ENCODE measurements at places on chromosomes 7 and 10. TPM values are rescaled to one million over a fixed set of nuclear protein-coding genes. Genes with fewer than 3 reads are reported as not detected.

GRCh38 chr10:101781655-101781983 lies 1.6 kb downstream of the NPM3 start:
- DNase-seq, result no peak

DNA sequence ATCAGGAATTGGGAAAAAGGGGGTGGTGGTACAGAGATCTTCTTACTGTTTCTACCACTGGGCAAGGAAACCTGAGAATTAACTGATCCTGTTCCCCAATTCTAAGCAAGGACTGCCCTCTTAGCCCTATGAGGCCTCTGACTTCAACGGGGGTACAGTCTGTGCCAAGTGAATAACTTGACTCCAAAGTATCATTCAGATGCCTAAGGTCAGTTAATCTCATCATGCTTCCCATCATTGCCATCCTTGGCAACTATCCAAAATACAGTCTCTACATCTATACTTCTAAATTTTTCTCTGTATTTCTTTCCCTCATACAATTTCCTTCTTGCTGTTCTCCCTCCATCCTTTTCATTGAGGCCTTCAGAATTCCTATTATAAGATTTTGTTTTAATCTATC lies 10.5 kb downstream of the PPP3CB start:
- DNase-seq, result no peak

DNA sequence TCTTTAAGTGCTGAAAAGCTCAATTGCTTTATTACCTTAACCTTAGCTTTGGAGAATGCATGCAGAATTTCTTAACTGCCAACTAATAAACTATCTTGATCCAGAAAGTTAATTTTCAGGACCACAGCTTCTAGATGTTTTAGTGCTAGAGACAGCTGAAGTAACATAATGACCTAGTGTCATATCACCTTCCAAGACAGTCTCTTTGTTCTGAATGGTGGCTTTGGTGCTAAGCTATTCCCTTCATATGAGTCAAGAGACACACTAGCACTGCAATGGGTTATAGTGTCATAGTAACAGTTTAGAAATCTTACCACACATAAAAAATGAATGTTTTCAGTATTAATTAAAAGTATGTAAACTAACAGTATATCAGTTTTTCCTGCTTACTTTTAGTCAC lies 115.4 kb upstream of the LRRN3 start:
- DNase-seq, result no peak

GRCh38 chr7:90111-91063 lies 102.0 kb upstream of the FAM20C start:
- no peak for DNase-seq

GRCh38 chr10:129756912-129757901 lies 206.9 kb downstream of the EBF3 start:
- DNase-seq, result no peak

GRCh38 chr10:60944058-60944909 lies at the start of gene RHOBTB1:
RHOBTB1 (minus strand) TSS chr10:60944185; CDS start chr10:60911542, 32,643 bp downstream.
- peak; percentile 87 for DNase-seq

Gene CYP17A1
- total RNA-seq, result not detected

DNA sequence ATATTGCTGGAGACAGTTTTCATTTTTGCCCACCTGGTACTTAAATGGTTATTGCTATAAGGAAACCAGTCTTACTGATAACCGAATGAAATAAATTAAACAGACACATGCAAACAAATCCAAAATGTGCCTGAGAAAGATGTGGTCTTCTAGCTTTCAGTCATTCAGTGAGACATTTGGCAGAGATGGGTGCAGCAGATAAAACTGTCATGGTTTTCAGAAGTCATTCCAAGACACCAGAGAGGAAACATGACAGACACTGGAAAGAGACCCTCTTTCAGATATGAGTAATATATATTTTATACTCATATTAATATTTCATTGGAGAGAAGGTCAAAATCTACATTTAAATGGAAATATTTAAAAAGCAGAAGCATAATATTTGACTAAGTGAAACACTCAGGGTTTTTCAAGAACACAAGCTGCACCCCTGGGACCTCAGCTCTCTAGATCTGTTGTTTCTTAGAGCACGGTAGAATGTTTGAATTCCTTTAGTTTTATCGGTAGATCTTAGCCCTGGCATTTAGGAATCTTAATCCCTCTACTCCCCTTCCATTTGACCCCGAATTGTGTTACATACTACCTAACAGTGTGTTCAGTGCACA lies 246.1 kb downstream of the AUTS2 start:
- DNase-seq, result no peak
